ENCODE measurements at places on chromosomes 1 and 21.
A peak's percentile ranks its signal among the peaks of the same experiment; 100 is the strongest.

DNA sequence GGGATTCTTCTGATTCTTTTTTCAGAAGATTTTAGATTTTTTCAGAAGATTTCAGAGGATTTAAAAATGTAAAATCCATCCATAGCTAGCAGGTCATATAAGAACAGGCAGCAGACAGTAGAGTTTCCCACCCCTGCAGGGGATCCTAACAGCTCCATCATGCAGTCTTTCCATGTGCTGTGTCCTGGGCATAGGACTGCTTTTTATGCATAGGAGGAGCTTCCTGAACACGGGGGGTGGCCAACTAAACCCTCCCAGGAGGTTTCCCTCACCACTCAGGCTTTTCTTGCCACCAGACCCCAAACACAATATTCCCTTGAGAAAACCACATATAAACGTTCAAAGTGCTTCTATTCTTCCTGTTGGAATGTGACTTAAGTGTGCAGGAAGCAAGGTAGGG lies 90.1 kb upstream of the TNR start:
- DNase-seq: no peak

DNA sequence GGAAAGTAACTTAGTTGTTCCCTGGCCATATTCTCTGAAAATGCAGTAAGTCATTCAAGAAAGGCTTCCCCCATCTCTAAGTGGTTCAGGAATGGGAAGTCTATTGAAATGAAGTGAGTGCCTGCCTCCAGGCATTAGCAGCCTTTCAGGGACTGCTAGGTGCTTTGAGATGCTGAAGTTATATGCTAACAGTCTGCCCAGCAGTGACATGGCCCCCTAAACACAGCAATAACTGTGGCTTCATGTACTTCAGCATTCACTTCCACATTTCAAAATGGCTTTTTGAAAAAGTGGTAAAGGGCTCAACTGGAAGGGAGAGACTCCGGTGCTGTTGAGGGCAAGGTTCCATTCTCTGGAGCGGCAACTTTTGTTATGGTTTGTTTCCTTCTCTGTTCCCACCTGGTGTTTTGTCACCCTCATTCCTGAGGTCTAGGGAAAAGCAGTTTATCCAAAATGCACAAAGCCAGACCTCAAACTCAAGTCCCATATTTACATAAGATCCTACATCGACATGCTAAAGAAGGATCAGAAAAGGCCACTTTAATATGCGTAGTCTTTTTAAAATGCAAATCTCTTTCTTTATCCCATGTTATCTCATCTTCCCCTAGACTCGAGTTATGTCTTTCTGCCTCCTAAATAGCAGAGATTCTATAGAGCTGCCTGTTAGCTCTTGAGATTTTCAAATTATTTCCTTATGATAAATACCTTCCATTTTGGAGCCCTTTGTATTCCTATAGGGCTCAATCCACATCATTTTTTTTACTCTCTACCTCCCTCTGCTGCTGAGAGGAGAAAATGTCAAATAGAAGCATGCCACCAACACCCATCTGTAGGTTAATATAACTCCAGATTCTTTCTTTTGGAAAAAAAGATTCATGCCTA lies 34.2 kb upstream of the LRRC8C start:
- no peak for DNase-seq

DNA sequence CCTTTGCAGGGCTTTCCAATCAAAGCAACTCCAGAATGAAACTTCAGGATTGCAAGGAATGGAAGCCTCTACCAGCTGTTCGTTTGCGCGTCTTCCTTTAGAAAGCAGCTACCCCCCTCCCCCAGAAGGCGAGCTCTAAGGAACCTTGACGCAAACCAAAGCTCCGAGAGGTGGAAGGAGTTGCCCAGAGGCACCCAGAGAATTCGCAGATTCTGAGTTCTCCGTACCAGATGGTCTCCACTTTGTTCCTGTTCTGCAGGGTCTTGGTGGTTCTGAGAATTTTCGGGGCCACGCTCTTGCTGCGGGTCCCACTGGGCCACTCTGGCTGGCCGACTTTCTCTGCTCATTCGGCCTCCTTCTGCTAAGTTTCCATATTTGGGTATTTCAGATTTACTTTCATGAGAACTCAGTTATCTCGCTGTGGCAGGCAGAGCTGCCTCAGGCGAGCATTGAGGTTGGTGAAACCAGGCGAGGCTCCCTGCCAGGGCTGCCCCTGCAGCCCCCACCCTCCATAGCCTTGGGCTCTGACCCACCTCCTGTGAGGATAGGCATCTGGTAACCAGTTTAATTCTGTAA lies 801 bp downstream of the TRAF5 start:
- DNase-seq: no peak

DNA sequence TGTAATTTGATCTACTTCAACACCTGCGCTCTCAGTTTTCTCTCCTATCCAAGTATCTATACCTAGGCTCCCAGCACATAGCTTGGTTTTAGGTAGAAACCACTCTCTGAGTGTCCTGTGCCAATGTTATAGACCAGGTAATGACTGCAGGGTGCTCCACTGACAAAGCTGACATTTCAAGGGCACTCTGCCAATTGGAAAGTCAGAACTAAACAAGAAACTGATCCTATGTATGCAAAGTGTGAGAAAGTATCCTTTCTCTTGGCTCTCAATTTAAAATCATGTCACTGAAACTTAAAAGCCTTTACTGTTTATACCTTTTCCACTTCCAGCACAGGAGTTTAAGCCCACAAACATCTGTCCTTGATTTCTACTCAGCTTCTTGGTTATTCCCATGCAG lies 45.0 kb upstream of the AIM2 start:
- no peak for DNase-seq

- DNase-seq: peak; percentile 48
Measured at GRCh38 chr1:17439250-17440073, at the start of gene RCC2. Gene RCC2, minus strand, starts transcription at chr1:17439677. Its CDS starts 1,163 bp downstream, at chr1:17438514.

Measured in HFF-Myc (cell line).